ENCODE measurements at places on chromosomes 5 and 9.

- DNase-seq: no peak
Measured at GRCh38 chr9:129402371-129402739, 218.5 kb downstream of the C9orf50 start.

DNA sequence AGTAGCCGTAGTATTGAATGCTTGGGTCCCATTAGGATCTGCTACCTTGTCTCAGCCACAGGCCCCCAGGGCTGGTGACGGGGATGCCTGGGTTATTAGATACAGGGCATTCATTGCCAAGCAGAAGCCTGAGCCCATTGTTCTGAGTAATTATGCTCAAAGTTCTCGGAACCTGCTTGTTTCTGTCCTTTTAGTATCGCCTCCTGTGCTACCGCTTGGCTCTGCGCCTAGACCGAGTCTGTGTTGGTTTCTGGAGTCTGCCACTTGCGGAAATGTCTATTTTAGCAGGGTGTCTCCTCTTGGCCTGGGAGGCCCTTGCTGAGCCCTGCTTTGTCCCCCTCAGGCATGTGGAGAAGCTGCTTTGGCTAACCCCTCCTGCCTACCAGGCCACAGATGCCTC is 506.1 kb downstream of the BNC2 start:
- peak; percentile 58 for DNase-seq

GRCh38 chr9:121450241-121450640 is 49.4 kb downstream of the GGTA1 start:
- peak; percentile 44 for DNase-seq

GRCh38 chr5:159549046-159549445 is 218.8 kb upstream of the IL12B start:
- DNase-seq: no peak

- DNase-seq: no peak
Measured at GRCh38 chr5:142852416-142853198, 82.4 kb downstream of the ARHGAP26 start.

DNA sequence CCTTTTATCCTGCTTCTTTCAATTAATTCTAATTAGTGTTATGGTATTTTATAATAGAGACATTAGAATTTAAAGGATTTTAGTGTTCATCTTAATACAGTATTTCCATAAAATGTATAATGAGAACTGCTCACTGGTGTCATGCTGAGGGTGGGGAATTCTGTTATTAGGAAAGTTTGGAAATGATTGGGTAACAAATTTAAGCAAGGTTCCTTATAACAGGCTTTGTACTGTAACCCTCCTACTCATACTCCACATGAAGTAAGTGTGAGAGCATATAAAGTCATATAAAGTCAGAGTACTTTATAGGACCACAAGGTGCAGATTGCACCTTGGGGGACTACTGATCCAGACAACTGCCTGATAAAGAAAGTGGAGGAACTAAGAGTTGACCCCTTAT is 42.2 kb downstream of the SV2C start:
- no peak for DNase-seq

DNA sequence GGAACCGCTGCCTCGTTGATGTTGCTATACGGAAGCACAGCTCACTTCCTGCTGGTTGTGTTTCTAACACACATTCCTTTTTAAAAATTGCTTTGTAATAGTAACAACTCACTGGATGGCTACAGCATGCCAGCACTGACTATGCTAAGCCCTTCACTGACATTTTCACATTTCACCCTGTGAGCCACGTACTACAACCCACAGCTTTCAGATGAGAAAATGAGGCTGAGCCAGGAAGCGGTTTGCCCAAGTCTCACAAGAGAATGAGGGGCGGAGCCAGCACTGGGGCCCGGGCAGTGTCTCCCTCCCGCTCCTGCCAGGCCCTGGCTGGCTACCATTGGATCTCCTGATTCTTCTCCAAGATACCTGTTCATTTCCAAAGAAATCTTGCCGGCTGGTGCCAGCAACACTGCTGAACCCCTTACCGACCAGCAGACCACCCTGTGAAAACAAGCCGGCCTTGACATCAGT is 38.3 kb downstream of the FAM78A start:
- peak; percentile 75 for DNase-seq

DNA sequence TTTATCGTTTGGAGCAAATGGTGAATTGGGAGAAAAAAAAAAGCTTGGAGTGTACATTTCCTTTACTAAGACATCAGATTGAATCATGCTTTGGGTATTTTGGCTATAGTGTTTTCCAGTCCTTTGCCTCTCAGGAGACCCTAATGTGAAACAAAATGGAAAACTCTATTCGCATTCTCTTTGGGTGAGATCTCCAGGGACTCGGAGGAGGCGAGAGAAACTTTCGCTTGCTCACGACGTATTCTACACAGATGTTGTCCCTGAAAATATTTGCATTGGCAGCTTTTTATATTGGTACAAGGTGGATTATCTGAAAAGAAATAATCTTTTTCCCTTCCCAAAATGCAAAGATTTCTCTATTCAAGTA is 1240.1 kb upstream of the WWC1 start:
- DNase-seq: no peak

GRCh38 chr5:69504036-69504435 is 11.4 kb downstream of the OCLN start:
- DNase-seq: no peak

- peak; percentile 9 for DNase-seq
Measured at GRCh38 chr9:21559402-21560280, 77.5 kb upstream of the IFNE start.

DNA sequence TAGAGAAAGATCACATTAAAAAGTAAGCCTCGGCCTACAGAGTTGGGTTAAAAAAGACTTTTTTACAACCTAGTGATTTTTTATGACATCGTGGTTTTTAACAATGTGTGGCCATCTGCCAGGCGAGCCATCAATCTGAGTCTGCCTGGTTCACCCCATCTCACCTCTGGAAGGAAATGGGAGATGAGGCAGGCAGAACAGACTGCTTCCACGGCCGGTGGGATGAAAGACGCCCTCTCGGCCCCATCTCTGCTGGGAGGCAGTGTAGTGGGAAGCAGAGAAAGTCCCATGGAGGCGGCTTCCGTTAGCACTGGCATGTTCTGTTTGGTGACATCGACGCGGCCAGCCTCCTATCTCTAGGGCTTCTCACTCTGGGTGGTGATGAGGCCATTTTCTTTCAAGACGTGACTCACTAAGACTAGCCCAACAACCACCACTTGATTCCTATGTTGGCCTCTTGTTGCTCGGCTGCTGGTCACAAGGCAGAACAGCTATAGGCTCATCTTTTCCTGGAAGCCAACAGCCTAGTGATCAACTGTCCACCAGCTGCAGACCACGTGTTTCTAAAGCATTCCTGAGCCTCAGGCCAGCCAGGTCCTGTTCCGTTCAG is 132.4 kb upstream of the OTULINL start:
- DNase-seq: no peak

GRCh38 chr5:115641948-115642347 is 16.1 kb upstream of the TMED7 start:
- no peak for DNase-seq

- DNase-seq: no peak
Measured at GRCh38 chr9:79977074-79977435, 405.3 kb downstream of the TLE4 start.

DNA sequence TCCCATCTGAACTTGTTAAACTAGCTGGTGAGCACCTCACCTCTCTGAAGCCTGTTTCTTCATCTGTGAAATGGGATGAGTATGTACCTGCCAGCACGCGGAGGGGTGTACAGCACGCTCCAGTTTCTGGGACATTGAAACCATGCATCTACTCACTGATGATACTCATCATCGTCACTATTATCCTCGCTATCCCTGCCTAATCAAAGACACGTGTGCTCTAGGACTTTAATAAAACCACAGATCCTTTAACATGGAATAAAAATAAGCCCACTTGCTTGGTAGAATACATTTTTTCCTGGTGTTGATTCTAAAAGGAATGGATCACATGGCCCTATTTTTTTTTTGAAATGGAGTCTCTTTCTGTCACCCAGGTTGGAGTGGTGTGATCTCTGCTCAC is 37.3 kb upstream of the POMT1 start:
- DNase-seq: no peak

All from heart right ventricle (tissue), 16 donors.